ENCODE measurements at places on chromosomes 16 and 17. TPM values are rescaled to one million over a fixed set of nuclear protein-coding genes. Genes with fewer than 3 reads are reported as not detected.

GRCh38 chr16:56337131-56337857, 88.1 kb downstream of the AMFR start:
- H3K27me3 ChIP-seq, result no peaks in the 10 kb centered on the region
- H3K4me1 ChIP-seq, result no peaks in the 10 kb centered on the region
- no peak overlapping the region for H3K4me3 ChIP-seq
- H3K36me3 ChIP-seq, result no peaks in the 10 kb centered on the region

OTOA gene
- total RNA-seq, result not detected

UNC13D gene
- 158 TPM for total RNA-seq

TRPV3 gene
- 0.31 TPM for total RNA-seq

GRCh38 chr17:67323445-67323844, 42.9 kb downstream of the PSMD12 start:
- H3K27me3 ChIP-seq, result peaks cover under 1% of the 10 kb centered on the region
- no peaks in the 10 kb centered on the region for H3K4me1 ChIP-seq
- no peaks in the 10 kb centered on the region for H3K36me3 ChIP-seq
- no peak for DNase-seq
- H3K27ac ChIP-seq, result no peak overlapping the region

DNA sequence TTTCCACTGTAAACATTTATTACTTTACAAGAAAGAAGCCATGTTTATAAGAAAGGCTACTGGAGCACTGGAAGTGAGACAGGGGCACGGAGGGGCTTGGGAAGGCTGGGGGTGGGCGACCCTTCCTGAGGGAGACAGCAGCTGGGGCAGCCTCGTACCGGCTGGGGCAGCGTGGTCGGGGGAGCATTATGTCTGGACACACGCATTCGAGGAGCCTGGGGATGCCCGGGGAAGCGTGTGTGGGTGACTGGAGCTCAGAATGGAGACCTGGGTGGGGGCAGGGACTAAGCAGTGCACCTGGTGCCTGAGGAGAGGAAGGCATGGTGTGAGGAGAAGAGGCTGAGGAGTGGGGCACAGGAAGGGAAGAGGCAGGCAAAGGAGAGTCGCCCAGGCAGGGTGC, 64.5 kb downstream of the SRCIN1 start:
- no peak for DNase-seq
- H3K27ac ChIP-seq, result peak overlapping the region; percentile 52
- no peak overlapping the region for H3K4me3 ChIP-seq
- H3K36me3 ChIP-seq, result no peaks in the 10 kb centered on the region

DNA sequence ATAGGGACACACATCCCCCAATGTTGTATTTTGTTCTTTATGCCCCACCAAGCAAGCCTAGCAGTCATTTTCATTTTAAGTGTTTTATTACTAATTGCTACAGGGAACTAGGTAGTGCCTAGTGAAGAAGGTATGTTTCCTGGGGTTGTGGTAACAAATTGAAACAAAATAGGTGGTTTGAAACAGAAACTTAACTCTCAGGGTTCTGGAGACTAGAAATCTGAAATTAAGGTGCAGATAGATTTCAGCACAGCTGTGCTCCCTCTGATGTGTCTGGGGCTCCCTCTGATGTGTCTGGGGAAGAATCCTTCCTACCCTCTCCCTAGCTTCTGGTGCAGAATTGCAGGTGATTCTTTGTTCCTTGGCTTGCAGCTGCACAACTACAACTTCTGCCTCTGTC, 390.1 kb downstream of the ZFHX3 start:
- no peak overlapping the region for H3K4me3 ChIP-seq
- H3K27ac ChIP-seq, result no peak overlapping the region
- DNase-seq, result no peak

GRCh38 chr16:82935766-82936165, 309.0 kb downstream of the CDH13 start:
- H3K27ac ChIP-seq, result no peak overlapping the region
- no peaks in the 10 kb centered on the region for H3K36me3 ChIP-seq
- no peak for DNase-seq
- no peak overlapping the region for H3K4me3 ChIP-seq
- no peaks in the 10 kb centered on the region for H3K4me1 ChIP-seq

BRICD5 gene
- total RNA-seq, result 22.2 TPM

DNA sequence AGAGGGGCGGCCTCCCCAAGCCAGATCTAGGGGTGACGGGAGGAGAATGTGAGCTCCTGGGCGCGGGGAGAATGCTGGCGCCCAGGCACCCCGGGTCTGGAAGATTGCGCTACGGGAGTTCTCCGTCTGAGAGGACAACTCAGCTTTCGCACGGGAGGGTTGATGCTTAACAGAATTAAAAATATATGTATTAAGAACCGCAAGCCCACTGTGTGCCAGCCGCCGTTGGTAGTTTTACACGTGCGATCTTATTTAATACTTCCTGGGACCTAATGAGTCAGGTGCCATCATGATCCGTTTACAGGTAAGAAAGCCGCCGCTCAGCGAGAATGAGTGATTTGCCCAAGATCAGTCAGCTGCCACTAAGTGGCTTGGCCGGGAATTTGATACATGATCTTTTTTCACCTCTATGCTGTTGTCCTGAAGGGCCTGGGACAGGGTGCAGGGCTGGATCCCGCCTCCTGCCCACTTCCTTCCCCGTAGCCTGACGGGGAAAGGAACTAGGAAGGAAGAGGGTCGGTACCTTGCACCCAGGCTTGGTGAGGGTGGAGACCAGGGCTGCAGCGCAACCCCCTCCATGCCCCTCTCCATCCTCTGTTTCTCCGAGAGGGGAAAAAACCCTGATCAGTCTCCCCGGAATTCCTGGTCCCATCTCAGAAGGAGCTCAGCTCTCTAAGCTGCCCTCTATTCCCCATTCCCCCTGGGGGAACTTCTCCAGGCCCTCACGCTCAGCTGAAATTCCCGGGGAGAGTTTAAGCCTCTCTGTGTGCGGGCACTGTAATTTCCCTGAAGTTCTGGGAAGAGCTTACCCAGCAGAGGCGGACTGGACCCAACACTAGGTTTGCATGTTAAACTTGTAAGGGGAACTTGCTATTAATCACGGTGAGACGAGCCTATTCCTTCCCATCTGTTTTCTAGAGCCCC, 983 bp downstream of the VAT1L start:
- no peaks in the 10 kb centered on the region for H3K36me3 ChIP-seq
- no peak overlapping the region for H3K4me3 ChIP-seq
- H3K27ac ChIP-seq, result no peak overlapping the region
- H3K27me3 ChIP-seq, result peaks cover 61% of the 10 kb centered on the region
- peaks cover 5% of the 10 kb centered on the region for H3K4me1 ChIP-seq

VAT1L gene
- total RNA-seq, result not detected

- H3K27ac ChIP-seq, result no peak overlapping the region
- DNase-seq, result no peak
- no peaks in the 10 kb centered on the region for H3K36me3 ChIP-seq
- H3K27me3 ChIP-seq, result peaks cover 34% of the 10 kb centered on the region
- H3K4me3 ChIP-seq, result no peak overlapping the region
These were observed 22.4 kb upstream of the KCNH6 start for GRCh38 chr17:63500543-63501390.

- peaks cover 23% of the 10 kb centered on the region for H3K4me1 ChIP-seq
- DNase-seq, result peak; percentile 75
- peak overlapping the region; percentile 96 for H3K4me3 ChIP-seq
- H3K36me3 ChIP-seq, result peaks cover 27% of the 10 kb centered on the region
These were observed 593 bp downstream of the CDIPT start for GRCh38 chr16:29862383-29862883.

DNA sequence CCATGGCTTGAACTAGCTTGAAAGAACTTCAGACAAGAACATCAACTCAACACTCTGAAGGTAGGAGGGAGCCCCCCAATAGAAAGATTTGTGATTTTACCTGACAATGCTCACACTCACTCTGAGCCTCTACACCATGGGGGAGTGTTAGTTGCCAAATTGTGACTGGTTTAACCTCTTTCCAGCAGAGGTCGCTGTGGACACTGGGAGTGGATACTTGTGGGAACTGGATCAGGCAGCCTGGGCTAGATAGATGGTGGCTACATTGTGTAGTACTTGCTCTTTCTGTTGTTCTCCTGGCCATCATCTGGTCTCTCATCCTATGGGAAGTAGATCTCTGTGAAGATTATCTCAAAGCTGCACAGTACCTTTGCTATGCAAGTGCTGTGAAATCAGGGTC, 2.9 kb downstream of the SMPD3 start:
- H3K27me3 ChIP-seq, result peaks cover 45% of the 10 kb centered on the region
- H3K4me3 ChIP-seq, result no peak overlapping the region
- H3K4me1 ChIP-seq, result peaks cover 11% of the 10 kb centered on the region

- peak; percentile 93 for DNase-seq
- no peaks in the 10 kb centered on the region for H3K27me3 ChIP-seq
- H3K4me3 ChIP-seq, result peak overlapping the region; percentile 88
- peak overlapping the region; percentile 94 for H3K27ac ChIP-seq
- H3K4me1 ChIP-seq, result peaks cover 30% of the 10 kb centered on the region
These were observed 727 bp upstream of the TENT4B start for GRCh38 chr16:50152351-50152806.

GRCh38 chr17:1582374-1582773, 19.8 kb upstream of the PITPNA start:
- H3K27me3 ChIP-seq, result no peaks in the 10 kb centered on the region
- H3K27ac ChIP-seq, result no peak overlapping the region
- no peak for DNase-seq
- no peaks in the 10 kb centered on the region for H3K36me3 ChIP-seq

DNA sequence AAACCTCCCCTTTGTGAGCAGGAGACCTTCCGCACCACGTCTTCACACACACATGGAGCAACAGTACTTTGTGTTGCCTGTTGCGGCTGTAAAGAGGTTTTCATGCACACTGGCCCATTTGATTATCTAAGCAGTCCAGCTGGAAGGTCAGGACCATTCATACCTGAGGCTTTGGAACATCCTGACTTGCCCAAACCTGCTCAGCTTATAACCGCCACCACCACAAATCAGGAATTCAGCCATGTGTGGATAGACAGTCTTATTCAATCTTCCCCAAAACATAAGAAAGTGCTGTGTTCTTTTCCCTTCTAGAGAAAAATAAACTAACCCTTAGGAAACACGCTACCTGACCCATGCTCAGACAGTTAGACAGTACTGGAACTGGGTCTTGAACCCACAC, 81.6 kb upstream of the XYLT1 start:
- H3K4me3 ChIP-seq, result no peak overlapping the region
- no peaks in the 10 kb centered on the region for H3K4me1 ChIP-seq
- no peak overlapping the region for H3K27ac ChIP-seq
- peaks cover 2% of the 10 kb centered on the region for H3K27me3 ChIP-seq
- H3K36me3 ChIP-seq, result no peaks in the 10 kb centered on the region
- DNase-seq, result no peak

GRCh38 chr16:26563018-26563417, 503.7 kb upstream of the C16orf82 start:
- H3K27ac ChIP-seq, result no peak overlapping the region
- H3K27me3 ChIP-seq, result peaks cover 55% of the 10 kb centered on the region
- H3K4me1 ChIP-seq, result no peaks in the 10 kb centered on the region

GRCh38 chr16:89522287-89522686, 14.1 kb downstream of the SPG7 start:
- H3K27me3 ChIP-seq, result no peaks in the 10 kb centered on the region
- H3K4me1 ChIP-seq, result peaks cover 2% of the 10 kb centered on the region
- no peak for DNase-seq
- H3K27ac ChIP-seq, result no peak overlapping the region

GRCh38 chr16:53756275-53756996, 52.5 kb downstream of the FTO start:
- no peak overlapping the region for H3K27ac ChIP-seq
- peaks cover 2% of the 10 kb centered on the region for H3K4me1 ChIP-seq
- no peaks in the 10 kb centered on the region for H3K27me3 ChIP-seq
- H3K4me3 ChIP-seq, result no peak overlapping the region

DNA sequence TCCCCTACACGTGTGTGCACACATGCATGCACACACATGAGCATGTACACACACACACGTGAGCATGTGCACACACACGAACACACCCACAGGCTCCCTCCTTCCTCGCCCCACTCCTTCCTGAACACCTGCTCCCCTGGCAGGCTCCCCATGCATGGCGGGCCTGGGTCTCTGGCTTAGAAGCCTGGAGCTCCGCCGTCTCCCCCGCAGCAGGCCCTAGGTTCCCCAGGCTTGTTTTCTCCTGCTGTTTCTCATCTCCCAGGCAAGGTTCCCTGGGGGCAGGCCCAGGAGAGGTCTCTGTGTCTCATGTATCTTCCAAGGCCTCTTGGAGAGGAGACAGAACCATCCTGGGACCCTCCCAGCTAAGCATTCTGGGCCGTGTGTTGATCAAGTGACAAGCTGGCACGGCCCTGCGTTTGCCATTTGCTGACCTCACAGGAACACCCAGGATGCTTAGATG, 202.3 kb upstream of the CIBAR2 start:
- no peaks in the 10 kb centered on the region for H3K27me3 ChIP-seq
- no peak overlapping the region for H3K4me3 ChIP-seq
- H3K36me3 ChIP-seq, result no peaks in the 10 kb centered on the region

DNA sequence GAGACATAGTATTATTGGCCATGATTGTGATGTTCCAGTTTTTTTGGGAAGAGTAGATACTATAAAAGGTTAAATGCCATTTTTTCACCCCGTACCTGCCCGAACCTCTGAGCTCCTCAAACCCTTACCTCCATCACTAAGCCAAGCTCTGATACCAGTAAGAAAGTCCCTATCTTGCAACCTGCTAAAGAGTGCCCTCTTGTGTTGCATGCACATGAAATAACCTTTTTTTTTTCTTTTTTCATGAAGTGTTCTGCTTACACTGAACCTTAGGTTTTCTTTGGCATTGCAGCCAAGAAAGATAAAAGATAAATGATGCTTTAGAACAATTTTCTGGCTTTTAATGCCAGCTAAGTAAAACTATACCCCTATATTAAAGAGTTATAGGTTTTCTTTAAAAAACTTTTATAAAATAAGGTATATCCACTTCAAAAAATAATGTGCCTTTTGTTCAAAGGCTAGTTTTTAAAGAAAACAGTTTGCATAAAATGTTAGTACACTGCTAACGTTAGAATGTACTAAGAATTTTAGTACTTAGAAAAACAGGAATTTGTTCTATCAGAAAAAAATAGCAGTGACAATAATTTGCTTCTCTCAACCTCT, 295.3 kb upstream of the PMFBP1 start:
- DNase-seq, result no peak
- peaks cover 3% of the 10 kb centered on the region for H3K27me3 ChIP-seq
- H3K4me1 ChIP-seq, result no peaks in the 10 kb centered on the region
- no peak overlapping the region for H3K4me3 ChIP-seq
- no peaks in the 10 kb centered on the region for H3K36me3 ChIP-seq

DNA sequence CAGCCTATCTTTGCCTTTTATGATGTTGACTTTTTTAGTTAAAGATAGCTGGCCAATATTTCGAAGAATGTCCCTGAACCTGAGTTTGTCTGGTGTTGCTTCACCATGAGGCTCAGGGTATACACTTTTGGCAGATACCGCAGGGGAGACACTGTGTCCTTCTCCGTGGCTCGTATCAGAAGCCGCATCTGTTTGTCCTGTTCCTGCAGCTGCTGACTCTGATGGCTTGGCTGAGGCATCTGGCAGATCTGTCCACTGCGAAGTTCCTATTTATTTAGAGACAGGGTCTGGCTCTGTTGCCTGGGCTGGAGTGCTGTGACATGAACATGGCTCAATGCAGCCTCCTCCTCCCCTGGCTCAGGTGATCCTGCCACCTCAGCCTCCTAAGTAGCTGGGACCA, 93.5 kb downstream of the CRISPLD2 start:
- H3K27ac ChIP-seq, result no peak overlapping the region
- no peak for DNase-seq
- H3K36me3 ChIP-seq, result no peaks in the 10 kb centered on the region
- no peaks in the 10 kb centered on the region for H3K4me1 ChIP-seq

KRT14 gene
- not detected for total RNA-seq
